Effector memory CD4-positive, alpha-beta T cell (primary cell): ENCODE measurements at places on chromosomes 7 and 10.

- DNase-seq: no peak
Measured at GRCh38 chr7:40836218-40836617, 701.4 kb downstream of the SUGCT start.

DNA sequence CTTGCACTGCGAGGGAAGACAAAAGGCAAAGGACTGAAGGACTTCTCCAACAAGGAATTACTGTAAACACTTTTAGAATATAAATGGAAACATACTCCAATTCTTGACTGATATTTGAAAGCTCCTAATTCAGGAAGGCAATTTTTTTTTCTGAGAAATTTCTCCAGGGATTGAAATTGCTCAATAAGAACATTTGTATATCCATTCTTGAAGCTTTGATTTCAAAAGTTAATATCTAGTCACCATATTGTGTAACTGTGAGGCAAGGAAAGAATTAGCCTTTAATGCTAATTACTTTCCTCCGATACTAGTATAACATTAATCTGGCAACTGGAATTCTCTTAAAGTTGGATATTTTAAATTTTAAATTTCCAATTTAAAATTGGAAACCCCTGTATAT lies 188.4 kb upstream of the COL1A2 start:
- DNase-seq: no peak

DNA sequence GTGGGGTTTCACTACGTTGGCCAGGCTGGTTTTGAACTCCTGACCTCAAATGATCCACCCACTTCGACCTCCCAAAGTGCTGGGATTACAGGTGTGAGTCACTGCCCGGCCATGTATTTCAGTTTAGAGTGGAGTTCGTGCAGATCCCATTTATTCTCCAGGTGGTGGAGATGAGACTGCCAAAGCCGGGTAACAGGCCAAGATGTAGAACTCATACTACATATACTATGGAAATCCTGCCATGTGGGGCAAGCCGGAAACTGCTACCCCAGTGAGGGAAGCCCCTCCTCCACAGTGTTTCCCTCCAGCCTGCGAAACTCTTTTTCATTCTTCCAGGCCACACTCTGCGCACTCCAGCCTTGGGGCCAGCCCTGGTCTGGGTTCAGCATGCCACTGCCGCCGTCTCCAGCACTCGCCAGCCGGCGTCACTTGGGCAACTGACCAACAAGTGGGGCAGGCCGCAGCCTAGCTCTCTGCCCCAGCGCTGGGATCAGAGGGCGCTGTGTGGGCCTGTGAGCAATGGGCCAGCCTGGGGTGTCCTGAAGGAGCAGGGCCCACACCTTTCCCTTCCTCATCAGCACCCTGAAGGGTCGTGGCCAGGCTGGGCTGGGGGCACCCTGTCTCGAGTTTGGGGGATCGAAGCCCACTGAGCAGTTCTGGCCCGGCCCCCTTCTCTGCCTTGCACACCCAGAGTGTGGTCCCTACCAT lies 122.0 kb downstream of the TRRAP start:
- no peak for DNase-seq

DNA sequence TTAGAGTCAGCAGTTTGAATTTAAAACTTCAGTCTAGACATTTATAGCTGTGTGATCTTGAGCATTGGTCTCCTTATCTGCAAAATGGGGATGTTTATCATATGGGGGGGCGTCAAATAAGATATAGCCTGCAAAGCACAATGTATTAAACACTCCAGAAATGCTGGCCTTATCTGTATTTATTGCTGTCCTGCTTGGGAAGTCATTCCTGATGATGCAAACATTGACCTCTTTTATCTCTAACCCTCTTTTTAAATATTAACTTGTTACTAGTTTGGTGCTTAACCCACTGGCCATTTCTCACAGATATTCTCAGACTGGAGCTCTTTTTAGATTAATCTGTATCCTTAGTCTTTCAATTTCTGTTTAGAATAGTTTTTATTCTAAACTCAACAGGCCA lies 13.2 kb downstream of the MRPS33 start:
- no peak for DNase-seq

GRCh38 chr7:51180092-51180491 lies 136.5 kb downstream of the COBL start:
- DNase-seq: no peak

DNA sequence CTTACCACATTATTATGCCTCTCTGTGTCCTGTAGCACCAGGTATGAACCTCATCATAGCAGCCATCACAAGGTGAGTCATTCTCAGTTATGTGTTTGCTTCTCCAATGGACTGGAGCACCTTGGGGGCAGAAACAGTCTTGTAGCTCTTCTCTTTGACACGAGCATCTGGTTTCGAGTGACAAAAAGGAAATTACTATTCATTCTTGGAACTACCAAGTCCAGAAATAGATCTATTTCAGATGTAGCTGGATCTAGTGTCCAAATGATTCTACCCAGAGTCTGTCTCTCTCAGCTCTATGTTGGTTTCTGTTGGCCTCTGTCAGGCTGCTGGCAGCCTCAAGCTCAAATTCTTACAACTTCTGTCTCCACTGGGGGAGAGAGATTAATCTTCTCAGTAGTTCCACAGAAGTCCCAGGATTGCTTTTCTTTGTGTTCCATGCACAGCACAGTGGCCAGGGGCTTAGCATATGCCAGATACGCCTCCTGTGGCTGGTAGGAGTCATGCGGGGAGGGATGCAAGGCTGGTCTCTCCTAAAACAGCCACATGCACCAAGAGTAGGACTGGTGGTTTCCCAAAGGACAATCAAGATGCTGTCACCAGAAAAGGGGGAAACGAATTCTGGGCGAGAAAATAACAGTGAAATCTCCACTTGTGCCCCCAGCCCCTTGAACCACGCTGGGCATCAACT lies 37.2 kb upstream of the PAPSS2 start:
- no peak for DNase-seq

DNA sequence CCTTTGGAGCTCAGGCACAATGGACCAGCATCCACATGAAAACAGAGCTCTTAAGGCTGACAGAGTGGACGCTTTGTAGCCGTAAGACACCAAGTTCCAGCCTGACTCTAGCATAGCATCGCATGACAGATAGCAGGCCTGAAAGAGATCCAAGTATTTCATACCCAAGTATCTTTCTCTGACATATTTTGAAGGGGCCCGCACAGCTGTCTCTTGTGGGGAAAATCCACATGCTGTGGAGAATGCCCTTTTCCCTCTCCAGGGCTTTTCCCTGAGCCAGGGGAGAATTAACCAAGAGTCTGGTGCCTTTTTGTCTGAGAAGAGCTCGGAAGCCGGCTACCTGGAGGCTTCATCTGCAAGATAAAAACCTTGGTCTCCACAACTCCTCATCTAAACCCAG lies 51.0 kb downstream of the CFAP46 start:
- DNase-seq: no peak

DNA sequence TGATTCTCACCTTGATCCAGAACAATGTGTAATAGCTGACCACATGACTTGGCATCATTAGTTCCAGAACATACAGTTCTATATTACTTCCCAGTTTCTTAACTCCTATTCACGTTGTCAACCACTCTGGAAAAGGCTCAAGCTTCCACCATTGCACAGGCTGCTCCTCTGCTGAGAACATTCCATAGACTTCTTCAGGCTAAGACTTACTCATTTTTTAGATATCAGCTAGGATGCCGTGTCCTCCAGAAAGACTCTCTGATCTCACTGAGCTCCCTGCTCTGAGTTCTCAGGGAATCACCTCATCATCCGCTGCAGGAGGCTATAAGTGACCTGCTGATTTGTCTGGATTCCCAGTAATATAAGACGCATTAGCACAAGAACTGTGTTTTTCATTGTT lies 73.1 kb downstream of the HTR7 start:
- no peak for DNase-seq

- DNase-seq: no peak
Measured at GRCh38 chr7:94374721-94375566, 19.8 kb upstream of the COL1A2 start.

DNA sequence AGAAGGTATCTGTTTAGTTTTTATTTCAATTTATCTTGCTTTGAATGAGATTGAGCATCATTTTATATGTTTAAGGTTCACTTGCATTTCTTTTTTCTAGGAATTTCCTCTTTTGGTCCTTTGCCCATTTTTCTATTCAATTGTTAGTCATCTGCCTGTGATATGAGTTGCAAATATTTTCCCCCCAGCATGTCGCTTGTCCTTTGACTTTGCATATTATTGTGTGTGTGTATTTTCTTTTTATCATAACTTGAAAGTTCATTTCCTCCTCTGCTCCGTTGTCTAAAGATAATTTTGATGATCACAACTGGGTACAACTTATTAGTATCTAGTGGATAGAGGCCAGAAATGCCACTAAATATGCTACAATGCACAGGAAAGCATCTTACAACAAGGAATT lies 132.7 kb upstream of the MDFIC start:
- DNase-seq: no peak

GRCh38 chr10:21993360-21994001 lies 10.0 kb downstream of the DNAJC1 start:
- no peak for DNase-seq

GRCh38 chr10:3271354-3272115 lies 99.0 kb upstream of the PITRM1 start:
- DNase-seq: no peak

GRCh38 chr7:99111591-99111990 lies 32.3 kb downstream of the SMURF1 start:
- DNase-seq: no peak
